Activated T-cell treated with anti-CD3 and anti-CD28 coated beads for 24 hours (primary cell): ENCODE measurements at places on chromosomes 2 and 18.
A peak's percentile ranks its signal among the peaks of the same experiment; 100 is the strongest.

- no peak for DNase-seq
These were observed 31.5 kb upstream of the ATIC start for GRCh38 chr2:215280326-215280725.

GRCh38 chr2:86082756-86083155, 22.9 kb downstream of the POLR1A start:
- no peak for DNase-seq

GRCh38 chr18:13216711-13217465, 1.7 kb upstream of the LDLRAD4 start:
- DNase-seq = peak; percentile 35

DNA sequence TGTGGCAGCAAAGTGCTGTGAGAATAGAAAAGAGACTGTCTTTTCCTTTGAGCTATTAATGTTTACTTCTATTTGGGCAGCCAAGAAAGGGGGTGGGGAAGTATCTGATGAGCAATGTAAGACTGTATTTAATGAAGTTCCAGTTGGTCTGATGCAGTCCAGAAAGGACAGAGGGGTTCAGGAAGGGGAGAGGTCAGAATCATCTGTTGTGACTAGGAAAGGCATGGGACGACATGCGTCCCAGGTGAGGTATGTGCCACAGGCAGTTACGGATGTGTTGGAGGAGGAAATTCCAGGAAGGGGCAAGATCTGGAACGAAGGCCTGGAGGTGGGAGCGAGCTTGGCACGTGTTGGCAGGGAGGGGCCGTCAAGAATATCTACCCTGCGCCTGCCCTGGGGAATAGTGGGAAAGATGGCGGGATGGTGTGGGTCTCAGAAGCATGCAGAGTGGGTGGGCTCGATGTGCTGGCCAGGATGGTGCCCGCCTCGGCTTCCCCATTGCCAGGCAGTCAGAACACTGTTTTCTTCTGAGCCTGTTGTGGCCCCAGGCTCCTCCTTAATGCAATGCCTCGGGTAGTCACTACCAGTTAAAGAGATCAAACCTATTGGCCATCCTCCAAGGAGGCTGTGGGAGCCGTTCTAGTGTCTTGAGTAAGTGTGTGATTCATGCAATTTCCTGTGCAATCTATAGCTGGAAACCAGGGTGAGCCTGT, 57.8 kb upstream of the TXNDC2 start:
- DNase-seq = no peak

GRCh38 chr18:23668731-23669130, 6.0 kb upstream of the ANKRD29 start:
- no peak for DNase-seq

DNA sequence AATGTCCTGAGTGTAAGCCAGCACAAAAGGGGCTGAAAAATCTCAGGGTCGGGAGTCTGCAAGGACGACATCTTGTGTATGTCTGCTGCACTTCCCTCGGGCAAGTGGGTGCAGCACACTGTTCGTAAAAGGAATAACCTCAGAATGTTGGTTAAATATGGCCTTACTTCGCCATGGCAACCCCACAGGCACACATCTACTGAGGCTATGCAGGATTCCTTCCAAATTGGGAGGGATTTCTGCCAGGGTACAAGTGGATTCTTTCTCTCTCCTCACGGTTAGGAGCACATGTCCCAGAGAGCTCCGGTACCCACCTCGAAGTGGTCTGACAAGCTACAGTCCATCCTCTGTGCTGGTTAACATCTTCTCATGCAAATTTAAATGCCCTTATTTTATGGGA, 277.7 kb upstream of the PXDN start:
- no peak for DNase-seq

DNA sequence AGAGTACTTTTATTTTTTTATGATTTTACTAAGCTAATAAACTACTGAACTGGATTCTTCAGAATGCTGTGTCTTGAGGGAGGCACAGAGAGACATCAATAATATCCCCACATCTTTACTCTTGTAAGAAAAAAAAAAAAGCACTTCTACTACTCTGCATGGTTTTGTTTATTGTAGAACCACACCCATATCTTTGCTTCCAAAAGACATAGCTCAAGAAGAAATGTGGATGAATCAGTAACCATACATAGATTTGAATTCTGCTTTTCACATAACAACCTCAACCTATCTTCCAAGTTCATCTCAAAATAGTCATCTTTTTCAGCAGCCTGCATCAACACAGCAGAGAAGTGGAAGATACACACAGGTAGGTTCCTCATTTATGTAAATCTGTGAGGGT, 12.2 kb upstream of the COL5A2 start:
- no peak for DNase-seq

- no peak for DNase-seq
These were observed 244.3 kb downstream of the RNF144A start for GRCh38 chr2:7161501-7161900.

DNA sequence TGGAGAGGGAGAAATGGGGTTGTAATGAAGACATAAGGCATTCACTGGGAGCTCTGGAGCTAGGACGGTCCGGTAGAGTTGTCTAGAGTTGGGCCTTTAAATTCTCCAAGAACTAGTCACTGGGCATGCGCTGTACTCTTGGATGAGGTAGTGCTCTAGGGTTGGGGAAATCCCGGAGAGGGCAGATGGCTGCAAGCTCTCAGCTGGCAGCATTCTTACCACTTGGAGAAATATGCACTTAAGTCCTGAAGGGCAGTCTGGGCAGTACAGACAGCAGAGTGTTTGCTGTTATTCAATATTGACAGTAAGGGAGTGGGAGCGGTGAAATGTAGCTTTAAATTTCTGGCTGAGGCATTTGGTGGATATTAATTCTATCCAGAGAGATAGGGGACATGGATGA, 214.6 kb downstream of the RDH14 start:
- no peak for DNase-seq
